ENCODE measurements at places on chromosomes 2 and 18. TPM values are rescaled to one million over a fixed set of nuclear protein-coding genes. Genes with fewer than 3 reads are reported as not detected.

DNA sequence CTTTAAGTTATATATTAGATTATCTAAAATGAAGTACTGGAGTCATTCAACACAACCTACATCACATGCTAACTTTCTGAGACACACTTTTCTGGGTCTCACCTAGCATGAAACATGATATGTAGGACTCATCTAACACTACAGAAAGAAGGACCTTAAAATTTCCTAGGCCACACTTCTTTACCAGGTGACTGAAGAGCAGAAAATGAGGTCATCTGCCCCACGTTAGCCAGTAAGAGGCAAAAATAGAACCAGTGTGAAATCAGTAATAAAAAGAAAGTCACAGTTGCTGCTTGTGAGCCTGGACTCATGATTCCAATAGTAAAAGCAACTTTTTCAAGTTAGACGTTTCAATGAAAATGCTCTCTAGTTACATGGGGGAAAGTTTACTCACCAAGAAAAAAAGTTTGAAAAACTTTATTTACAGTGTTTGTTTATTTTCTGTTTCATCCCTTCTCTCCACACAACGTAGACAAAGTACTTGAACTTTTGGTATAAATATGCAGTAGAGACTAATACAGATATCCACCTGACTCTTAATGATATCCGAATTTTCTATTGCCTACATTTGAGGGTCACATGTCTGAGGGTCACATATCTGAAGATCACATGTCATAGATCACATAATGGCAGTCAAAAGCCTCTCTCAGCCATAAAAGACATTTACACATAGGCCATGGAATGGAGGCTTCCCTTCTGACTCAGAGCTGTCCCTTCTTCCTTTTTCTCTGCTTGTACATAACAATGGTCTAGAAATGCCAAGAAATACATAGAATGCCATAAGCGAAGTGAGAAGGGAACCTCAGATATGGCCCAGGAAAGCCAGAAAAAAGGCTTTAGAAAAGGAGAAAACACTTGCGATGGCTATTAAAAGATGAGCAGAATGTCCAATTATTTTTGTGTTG is 362.9 kb downstream of the ZEB2 start:
- no peak for DNase-seq

- DNase-seq: no peak
Measured at GRCh38 chr2:178002038-178002437, 70.5 kb downstream of the PDE11A start.

GRCh38 chr18:79332646-79333045 is 63.1 kb upstream of the NFATC1 start:
- DNase-seq: no peak

- no peak for DNase-seq
Measured at GRCh38 chr2:181972431-181973170, 13.1 kb upstream of the PPP1R1C start.

GRCh38 chr2:48383036-48383435 is 146.9 kb upstream of the STON1 start:
- DNase-seq: no peak

The SIGLEC15 gene
- 0.31 TPM for total RNA-seq

The CXCR2 gene
- 9.1 TPM for total RNA-seq

All from sciatic nerve (tissue), 2 donors.